ENCODE measurements at places on chromosomes 2 and 18.

- no peak for DNase-seq
Observed at GRCh38 chr2:158837645-158838044, 42.5 kb downstream of the DAPL1 start.

GRCh38 chr2:236687296-236687965, 117.8 kb downstream of the ACKR3 start:
- no peak for DNase-seq

GRCh38 chr2:282371-283263, 5.3 kb downstream of the ALKAL2 start:
- no peak for DNase-seq

DNA sequence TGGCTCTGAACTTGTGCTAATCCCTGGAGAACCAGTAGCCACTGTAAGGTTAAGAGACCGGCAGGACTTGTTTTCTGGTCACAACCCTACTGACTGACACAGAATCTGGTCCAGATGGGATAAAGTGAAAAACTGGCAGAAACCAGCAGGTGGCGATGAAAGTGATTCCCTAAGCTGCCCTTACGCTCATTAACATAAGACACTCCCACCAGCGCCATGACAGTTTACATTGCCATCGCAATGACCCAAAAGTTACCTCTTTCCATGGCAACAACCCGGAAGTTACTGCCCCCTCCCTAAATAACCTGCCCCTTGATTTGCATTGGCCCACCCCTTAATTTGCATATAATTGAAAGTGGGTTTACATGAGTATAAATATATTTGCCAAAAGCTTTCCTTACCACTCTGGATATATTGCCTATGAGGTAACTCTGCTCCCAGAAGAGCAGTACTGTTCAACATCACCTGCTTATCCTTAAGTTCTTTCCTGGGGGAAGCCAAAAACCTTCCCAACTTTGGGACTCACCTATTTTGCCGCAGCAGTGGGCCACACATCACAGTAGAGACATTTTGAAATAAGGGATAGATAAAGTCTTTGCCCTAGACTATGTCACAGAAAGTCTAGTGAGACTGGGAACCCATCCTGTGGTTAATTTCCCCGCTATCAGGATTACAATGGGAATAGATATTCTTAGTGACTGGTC, 35.8 kb upstream of the AFF3 start:
- peak; percentile 29 for DNase-seq

DNA sequence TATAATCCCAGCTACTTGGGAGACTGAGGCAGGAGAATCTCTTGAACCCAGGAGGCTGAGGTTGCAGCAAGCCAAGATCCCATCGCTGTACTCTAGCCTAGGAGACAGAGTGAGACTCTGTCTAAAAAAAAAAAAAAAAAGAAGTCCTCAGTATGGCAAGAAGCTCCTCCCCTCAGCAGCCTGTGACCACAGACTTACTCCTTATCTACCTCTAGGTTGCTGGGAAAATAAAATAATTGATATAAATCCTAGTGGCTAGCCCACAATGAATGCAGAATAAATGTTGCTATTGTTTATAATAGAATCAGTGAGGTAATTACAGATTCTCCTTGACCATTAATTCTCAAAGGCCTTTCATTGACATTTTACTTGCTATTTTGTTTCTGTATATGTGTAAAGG, 70.6 kb downstream of the IRS1 start:
- no peak for DNase-seq

DNA sequence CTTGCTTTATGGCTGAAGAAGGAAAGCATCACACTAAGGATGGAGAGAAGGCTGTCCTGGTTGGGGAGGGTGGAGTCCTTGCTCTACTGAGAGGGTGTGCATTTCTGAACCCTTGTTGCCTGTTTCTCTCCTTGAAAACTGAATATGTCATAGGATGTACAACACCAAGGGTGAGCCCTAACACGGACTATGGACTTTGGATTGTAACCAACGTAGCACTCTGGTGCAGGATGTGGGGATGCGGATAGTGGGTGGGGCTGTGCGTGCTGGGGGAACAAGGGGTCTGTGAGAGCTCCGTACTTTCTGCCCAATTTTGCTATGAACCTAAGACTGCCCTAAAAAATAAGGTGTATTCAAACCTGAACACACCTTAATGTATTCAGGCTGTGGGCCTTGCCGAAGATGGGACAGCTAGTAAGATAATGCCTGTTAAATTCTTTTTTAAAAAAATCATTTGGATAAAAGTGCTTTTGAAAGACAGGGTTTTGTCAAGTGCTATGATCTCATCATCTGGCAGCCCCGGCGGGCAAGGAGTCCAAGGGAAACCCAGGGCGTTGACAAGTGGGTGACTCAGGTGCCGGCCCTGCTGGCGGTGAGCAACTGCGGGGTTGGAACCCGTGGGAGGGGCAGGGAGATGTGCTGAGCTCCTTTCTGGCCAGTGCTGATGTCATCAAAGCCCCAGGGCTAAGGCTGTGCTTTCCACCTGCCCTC, 54.0 kb downstream of the GATA6 start:
- DNase-seq: no peak

DNA sequence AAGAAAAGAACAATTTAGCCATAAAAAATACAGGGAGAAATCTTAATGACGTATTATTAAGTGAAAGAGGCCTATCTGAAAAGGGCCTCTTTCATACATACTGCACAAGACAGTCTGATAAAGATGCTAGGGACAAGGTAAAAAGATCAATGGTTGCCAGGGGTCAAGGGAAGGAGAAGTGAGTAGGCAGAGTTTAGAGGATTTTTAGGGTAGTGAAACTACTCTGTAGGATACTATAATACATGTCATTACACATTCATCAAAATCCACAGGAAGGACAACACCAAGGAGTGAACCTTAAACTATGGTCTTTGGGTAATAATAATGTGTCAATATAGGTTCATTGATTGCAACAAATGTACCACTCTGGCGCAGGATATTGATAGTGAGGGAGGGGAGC, 289.3 kb downstream of the FSIP2 start:
- no peak for DNase-seq

GRCh38 chr18:23194155-23194996, 59.1 kb downstream of the CABLES1 start:
- DNase-seq: no peak

DNA sequence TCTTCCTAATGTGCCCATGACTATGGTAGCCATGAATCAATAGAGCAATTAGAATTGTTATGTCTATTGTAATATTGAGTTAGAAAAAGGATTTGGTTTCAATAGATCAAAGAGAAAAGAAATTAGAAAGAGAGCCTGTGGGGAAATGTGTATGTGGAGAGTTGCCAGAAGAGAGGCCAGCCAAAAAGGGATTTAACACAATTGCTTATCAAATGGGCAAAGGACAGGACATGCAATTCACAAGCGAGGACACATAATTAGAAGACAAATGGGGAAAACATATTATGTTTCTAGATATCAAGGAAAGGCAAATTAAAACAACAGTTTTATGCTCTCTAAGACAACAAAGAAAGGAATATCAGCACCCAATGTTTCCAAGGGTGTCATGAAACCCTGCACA, 403.2 kb upstream of the KLHL29 start:
- no peak for DNase-seq

DNA sequence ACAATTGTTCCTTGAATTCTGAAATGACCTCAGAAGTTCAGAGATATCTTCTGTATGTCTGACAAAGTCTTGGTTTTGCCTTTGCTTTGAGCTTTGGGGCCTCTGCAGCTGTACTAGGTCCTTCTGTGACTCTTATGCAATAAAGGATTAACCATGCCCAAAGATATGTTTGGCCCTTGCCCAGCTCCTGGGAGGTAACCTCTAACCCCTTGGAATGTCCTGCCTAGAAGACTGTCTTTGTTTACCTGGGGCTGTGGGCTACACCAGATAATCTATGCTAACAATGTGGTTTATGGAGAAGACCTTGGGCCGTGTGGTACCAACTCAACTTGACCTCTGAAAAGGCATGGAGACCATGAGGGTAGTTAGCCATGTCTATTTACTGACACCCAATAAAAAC, 140.9 kb upstream of the CAPN13 start:
- DNase-seq: no peak

GRCh38 chr2:64773461-64774118, 119.9 kb upstream of the SERTAD2 start:
- no peak for DNase-seq

DNA sequence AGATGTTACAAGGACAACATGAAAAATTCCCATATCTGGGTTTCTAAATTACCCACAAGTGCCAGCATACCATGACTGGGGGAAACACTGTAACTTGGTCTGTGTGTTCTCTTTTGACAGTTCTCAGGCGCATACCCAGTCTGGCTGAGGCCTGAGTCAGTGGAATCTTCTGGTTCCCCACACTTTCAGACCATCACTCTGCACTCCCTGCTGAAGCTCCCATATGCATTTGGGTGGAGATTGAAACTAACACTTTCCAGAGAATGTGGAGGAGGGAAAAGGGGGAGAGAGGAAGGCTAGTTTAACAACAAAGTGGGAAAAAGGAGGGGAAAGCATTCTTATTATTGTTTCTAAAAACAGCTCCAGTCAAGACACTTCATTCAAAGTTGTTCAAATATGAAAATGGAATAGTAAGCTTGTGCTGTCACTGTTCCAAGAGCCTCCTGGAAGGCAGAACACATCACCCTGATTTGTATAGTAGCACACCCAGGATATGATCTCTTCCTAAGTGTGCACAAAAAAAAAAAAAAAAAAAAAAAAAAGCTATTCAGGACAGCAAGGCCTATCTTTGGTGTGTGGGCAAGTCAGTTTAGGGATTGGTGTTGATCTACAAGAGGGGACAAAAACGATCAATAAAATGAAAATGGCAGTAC, 48.1 kb upstream of the CTIF start:
- DNase-seq: no peak

DNA sequence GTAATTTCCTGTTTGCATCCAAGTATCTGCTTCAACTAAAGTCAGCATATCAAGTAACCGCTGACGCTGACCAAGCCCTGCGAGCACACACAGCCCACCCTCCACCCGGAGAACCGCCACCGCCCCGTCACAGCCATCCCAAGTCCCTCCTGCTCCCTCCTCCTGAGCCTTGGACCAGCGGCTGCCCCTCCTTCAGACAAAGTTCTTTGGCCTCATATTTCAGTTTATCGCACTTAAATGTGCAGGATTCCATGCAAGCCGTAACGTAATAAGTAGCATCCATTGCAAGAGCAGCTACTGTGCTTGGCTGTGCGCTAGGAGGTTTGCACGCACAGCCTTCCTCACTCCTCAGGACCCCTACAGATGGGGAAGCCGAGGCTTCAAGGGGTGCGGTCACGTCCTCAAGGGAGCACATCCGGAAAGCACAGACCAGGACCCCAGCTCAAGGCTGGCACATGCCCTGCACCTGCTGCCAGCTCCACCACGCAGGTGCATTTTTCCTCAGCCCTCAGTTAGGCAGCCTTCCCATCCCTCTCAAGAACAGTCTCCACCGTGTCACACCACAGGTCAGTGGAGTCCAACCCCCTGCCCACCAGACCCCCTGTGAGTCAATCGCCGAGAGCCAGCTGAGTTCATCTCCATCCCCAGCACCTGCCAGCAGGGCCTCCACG, 17.1 kb downstream of the PXDN start:
- no peak for DNase-seq

DNA sequence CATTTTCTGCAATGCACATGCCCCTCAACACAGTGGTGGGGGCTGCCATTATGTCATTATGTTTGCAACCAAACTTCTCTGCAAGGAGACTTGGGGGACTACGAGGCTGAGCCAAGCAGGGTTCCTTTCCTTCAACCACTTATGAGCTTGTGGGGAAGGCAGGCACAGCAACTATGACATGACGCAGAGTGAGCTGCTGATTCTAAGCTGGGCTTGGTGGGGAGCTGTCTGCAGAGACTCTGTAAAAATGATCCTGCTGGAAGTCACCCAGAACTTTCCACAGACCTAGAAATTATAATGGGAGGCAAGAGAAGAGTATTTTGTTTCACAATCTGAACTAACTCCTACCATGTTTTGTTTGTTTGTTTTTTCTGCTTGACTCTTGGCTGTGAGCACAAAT, 55.6 kb downstream of the INPP5D start:
- no peak for DNase-seq

GRCh38 chr2:70181363-70181956, 9.4 kb downstream of the C2orf42 start:
- no peak for DNase-seq

- DNase-seq: no peak
Observed at GRCh38 chr2:17933256-17933655, 54.8 kb downstream of the KCNS3 start.

DNA sequence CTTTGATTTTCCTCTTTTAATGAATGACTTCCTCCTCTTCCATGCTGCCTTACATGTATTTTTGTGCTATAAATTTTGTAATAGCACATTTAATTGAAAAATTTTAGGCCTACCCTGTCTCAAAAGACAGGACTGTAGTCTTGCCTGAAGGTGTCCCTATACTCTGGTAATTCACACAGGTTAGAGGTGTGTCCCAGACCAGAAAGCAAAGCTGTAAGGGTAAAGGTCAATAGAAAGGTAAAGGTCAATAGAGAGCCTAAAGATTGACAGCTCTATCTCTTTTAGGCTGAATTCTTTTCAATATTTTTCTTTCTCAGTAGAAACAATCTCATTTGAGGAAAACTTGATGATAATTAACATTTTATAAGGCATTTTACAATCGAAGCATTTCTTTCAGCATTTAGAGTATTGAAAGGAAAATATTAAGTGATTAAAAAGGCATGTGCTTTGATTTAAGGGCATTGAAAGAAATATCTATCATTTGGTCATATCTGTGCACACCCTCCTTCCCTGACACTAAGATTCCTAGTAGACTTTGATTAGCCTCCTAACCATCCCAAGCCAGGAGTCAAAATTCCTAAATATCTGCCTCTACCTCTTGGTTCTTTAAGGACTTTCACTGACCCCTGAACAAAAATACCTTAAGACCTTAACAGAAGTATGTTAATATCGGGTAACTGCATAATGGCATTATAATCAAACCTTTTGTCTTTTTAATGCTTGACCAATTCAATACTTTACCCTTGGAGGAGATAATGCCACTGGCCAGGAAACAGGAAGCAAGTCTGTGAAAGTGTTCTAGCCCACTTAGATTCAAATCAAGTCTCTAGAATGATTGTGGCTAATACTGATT, 161.8 kb upstream of the DTNA start:
- no peak for DNase-seq

GRCh38 chr18:44686156-44686555, 5.5 kb downstream of the SETBP1 start:
- no peak for DNase-seq

- no peak for DNase-seq
Observed at GRCh38 chr2:207313947-207314346, 148.2 kb upstream of the KLF7 start.

- no peak for DNase-seq
Observed at GRCh38 chr18:75115514-75115913, 93.4 kb downstream of the PTGR3 start.

GRCh38 chr2:196801674-196802261, 2.3 kb upstream of the GTF3C3 start:
- no peak for DNase-seq

GRCh38 chr2:175854129-175854528, 147.9 kb downstream of the LNPK start:
- no peak for DNase-seq
